Cortex of kidney (tissue), 1 donor: ENCODE measurements at places on chromosomes 4 and X.

- no peak for DNase-seq
These were observed 6.5 kb downstream of the UGT2B17 start for GRCh38 chr4:68569466-68570121.

GRCh38 chr4:111115881-111116280 is 493.0 kb upstream of the PITX2 start:
- no peak for DNase-seq

DNA sequence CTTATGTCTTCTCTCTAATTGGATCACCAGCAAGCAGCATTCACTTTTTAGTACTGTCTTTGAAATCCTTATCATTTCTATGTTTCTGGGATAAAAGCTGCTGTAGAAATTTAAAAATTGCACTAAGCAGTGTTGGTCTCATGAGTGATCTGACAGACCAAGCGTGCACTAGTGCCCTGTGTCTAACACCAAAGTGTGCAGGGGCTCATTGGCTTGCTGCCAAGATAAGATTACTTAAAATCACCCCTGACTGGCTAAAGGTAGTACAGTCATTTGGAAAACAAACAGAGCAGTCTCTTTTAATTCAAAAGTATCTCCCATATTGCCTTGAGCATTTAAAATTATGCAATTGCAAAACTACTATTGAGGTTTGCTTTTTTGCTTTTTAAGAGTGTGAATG is 304.6 kb downstream of the ARAP2 start:
- DNase-seq, result no peak

GRCh38 chr4:175339100-175339707 is 421.0 kb downstream of the ADAM29 start:
- DNase-seq, result no peak

DNA sequence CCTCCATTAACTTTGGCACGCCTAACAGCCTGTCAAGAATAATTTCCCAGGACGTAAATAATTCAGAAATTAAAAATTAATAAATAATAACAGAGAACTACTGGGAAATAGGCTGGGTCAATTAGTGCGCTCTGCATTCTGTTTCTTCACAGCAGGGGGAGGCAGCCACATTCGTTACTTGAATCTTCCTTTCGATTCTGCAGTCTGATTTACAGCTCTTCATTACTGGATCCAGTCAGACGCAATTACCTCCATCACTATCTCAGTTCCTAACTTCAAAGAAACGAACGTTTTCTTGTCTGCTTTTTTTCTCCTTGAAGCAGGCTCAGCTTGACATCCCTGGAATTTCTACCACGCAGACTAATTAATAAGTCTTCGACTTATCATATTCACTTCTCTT is 9.0 kb upstream of the RPL34 start:
- no peak for DNase-seq

GRCh38 chrX:120625371-120625770 is 4.5 kb downstream of the C1GALT1C1 start:
- DNase-seq, result no peak

GRCh38 chr4:183264614-183265013 is 55.5 kb downstream of the CLDN22 start:
- no peak for DNase-seq

GRCh38 chr4:100895556-100896197 is 377.9 kb upstream of the EMCN start:
- no peak for DNase-seq

DNA sequence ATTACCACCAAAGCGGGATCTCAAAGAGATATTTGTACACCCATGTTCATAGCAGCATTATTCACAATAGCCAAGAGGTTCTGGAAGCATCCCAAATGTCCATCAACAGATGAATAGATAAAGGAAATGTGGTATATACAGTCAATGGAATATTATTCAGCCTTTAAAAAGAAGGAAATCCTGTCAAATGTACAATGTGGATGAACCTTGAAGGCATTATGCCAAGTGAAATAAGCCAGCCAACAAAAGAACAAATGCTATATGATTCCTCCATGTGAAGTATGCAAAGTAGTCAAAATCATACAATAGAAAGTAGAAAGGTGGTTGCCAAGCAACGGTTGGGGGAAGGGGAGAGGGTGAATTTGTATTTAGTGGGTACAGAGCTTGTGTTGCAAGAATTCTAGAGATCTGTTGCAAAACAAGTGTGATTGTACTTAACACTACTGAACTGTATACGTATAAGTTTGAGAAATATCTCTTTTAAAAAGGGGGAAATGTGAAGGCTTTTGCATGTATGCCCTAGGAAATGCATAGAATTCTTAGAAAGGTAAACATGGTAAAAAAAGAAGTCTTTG is 5.0 kb upstream of the ZRSR2 start:
- no peak for DNase-seq

DNA sequence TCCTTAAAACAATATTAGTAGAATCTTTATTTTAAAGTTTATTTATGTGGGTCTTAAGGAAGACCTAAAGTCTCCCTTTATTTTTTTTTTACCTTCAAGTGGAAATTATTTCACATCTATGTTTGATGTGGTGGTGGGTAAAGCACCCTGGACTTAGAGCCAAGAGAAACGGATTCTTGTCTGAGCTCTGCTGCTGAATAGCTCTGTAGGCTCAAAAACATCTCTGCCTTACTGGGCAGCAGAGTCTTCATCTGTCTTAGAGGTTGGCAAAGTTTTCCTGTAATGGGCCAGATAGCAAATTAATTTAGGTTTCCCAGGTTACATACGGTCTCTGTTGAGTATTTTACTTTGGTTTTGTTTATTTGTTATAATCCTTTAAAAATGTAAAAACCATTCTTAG is 136.5 kb downstream of the CEP135 start:
- no peak for DNase-seq

GRCh38 chrX:54066841-54067240 is 22.6 kb upstream of the PHF8 start:
- DNase-seq, result no peak

GRCh38 chrX:119482481-119483480 is 14.5 kb downstream of the SLC25A5 start:
- DNase-seq, result peak; percentile 3

GRCh38 chr4:109631532-109632108 is 71.6 kb downstream of the MCUB start:
- DNase-seq, result no peak

GRCh38 chrX:12137951-12138360 is 317 bp upstream of the FRMPD4 start:
- no peak for DNase-seq

DNA sequence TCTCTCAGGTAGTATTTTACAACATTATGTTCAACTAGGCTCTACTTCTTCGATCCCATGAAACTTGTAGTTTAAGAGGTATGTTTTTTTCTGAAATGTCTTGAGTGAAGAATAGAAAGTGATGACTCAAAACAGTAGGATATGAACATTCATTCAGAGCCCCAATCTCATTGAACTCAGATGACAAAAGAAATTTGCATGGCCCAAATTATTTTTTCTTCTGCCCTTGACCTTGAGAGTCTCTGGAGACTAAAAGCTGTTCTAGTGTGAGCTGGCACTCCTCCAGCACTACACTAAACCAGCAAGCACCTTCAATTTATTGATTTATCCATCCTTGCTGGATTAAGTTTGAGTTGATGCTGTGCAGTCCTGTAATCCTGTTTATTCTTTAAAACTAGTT is 4.0 kb downstream of the DCLK2 start:
- no peak for DNase-seq

GRCh38 chr4:143616771-143617170 is 83.7 kb downstream of the FREM3 start:
- DNase-seq, result no peak

- no peak for DNase-seq
These were observed 92.5 kb upstream of the TEX13D start for GRCh38 chrX:124239911-124240310.

GRCh38 chrX:40006106-40007017 is 91.4 kb downstream of the BCOR start:
- no peak for DNase-seq

DNA sequence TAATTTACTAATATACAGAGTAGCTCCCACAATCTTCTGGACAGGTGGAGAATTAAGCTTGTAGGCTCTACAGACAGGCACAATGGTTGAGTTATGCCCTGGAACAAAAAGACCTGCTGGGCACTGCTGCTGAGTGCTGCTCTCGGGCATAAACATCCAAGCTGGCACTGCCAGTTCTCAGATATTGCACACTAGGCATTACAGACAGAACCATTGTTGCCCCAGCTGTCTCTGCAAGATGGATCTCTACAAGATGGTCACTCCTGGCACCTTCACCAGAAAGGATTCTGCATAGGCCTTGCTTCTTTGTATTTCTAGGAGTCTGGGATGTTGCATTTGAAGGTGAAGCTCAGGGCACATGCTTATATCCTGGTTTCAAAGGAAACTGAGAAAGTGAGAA is 527.1 kb downstream of the STIM2 start:
- no peak for DNase-seq

- DNase-seq, result no peak
These were observed 64.5 kb downstream of the DRD5 start for GRCh38 chr4:9845791-9846493.

- DNase-seq, result no peak
These were observed 3.5 kb upstream of the SLIT2 start for GRCh38 chr4:20248155-20248558.

- no peak for DNase-seq
These were observed 84.3 kb upstream of the WDR1 start for GRCh38 chr4:10200869-10201268.

GRCh38 chrX:57929373-57929772 is 19.1 kb upstream of the ZXDA start:
- DNase-seq, result no peak

DNA sequence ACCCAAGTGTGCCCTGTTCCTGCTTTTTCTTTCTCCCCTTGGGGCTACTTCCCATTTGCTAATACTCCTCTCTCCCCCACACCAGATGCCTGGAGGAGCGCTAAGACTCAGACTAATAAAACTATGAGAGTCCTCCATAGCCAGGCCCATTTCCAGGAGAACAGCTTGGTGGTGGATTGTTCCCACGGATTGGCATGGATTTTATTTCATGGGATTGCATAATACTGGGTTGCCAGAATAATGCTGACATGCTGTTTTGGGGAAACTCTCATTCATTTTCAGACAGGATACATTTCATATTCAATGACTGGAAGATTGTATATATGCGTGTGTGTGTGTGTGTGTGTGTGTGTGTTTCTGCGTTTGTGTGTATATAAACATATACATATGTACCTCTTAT is 447.5 kb upstream of the PITX2 start:
- DNase-seq, result no peak

DNA sequence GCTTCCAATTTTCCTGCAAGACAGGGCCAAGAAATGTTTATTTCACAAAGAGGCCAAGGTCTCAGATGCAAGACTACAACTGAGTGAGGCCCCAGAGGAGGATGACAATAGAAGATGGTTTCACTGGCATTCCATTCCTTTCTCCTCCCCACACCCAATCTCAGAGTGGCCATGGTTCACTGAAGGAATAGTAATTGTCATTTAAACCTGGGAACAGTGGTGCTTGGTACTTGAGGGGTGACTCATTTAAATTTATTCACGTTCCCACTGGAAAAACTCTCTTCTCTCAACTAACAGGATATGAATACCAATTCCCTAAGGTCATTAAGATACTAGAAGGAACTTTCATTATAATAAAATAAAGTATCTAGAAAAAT is 35.3 kb upstream of the CXCL8 start:
- no peak for DNase-seq

DNA sequence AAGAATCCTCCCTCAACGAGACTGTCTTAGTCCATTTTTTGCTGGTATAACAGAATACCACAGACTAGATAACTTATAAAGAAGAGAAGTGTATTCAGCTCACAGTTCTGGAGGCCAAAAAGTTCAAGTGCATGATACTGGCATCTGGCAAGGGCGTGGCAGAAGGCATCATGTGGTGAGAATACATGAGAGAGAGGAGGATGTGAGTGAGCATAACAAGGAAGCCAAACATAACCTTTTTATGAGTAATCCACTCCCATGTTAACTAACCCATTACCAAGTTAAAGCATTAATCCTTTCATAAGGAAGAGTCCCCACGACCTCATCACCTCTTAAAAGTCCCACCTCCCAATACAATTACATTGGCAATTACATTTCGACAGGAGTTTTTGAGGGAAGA is 504.6 kb downstream of the IQCM start:
- DNase-seq, result no peak

- no peak for DNase-seq
These were observed 3.9 kb downstream of the UBA1 start for GRCh38 chrX:47197526-47197925.

- DNase-seq, result no peak
These were observed 60.4 kb downstream of the PCDH18 start for GRCh38 chr4:137471895-137472294.

GRCh38 chr4:5220028-5220427 is 168.7 kb downstream of the STK32B start:
- no peak for DNase-seq

DNA sequence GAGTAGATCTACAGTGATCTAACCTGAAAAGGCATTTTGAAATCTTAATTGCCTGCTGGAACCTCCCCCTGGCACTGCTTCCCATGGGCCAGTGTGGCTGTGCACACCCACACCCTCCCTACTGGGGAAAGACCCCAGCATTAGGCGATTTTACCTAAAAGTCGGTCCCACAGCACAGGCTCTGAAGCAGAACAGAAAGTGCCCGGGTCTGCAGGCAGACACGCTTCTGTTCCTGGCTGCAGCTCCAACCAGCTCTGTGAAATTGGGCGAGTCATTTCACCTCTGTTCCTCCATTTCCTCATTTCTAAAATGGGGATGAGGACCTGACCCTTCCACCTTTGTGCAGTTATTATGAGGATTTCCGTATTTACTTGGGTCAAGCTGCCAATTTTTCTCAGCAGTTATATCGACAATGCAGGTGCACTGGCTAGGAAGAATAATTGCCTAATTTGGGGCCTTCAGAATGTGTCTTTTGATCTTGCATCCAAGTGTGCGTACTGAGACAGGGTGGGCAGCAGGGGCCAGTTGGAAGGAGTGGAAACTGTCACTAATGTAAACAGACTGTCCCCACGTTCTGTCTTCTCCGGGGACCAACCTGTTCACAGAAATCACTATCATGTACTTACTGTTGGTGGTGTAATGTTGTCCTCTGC is 7.1 kb downstream of the KLF3 start:
- no peak for DNase-seq

DNA sequence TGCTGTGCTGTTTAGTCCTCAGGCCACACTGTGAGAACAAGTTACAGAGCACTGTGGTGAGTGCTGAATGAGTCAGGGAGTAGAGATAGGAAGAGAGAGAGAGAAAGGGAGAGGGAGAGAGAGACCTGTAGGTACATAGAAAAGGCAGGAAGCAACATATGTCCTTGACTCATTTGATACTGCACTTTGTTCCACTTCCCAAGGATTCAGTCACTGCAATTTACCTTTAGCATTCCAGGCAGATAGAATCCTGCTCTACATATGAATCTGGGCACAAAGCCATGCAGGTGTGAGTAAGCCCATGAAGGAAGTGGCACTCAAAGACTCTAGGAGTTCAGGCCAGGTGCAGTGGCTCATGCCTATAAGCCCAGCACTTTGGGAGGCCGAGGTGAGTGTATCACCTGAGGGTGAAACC is 1.0 kb upstream of the DAPP1 start:
- no peak for DNase-seq

- DNase-seq, result no peak
These were observed 1572.9 kb downstream of the C4orf33 start for GRCh38 chr4:130668859-130669258.
